ENCODE measurements at places on chromosomes 2 and 18.

- DNase-seq: no peak
Observed at GRCh38 chr2:215697003-215697402, 261.1 kb upstream of the FN1 start.

GRCh38 chr2:241064008-241064801 is 37.9 kb downstream of the MTERF4 start:
- no peak for DNase-seq

DNA sequence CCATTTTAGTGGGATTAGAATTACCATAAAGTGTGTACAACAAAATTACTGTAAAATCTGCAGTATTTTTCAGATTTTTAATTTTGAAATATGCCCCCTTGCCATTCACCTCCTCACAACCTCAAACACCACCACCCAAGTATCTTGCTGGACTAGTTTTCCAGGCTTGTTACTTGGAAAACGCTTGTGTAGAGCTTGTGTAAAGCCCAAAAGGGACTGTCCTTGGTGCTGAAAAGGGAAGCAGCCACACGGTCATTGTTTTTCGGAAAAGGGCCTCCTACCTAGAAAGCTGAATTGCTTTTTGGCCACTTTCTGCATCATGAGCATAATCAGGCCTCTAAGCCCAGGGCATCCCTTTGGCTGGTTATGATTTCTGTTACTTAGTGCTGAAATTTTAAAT is 563.4 kb downstream of the LRRTM4 start:
- peak; percentile 50 for DNase-seq

- no peak for DNase-seq
Observed at GRCh38 chr2:196187898-196188458, 16.6 kb upstream of the STK17B start.

- no peak for DNase-seq
Observed at GRCh38 chr2:53989210-53989862, 18.5 kb upstream of the PSME4 start.

DNA sequence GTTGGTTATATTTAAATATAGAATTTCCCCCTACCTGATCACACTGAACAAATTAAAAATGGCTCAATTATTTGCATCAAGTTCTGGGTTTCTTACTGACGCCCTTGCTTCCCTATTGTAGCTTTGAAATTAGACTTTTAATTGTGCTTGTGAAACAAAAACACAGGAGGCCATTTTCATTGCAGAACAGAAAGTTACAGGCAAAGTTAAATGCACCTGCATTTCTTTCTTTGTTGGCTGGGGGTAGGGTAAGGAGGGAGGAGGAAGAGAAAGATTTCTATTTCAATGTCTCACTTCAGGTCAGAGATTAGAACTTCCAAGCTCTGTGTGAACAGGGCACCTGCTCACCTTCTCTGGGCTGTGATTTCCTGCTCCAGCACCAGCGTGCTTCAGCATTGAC is 199.6 kb downstream of the BCL11A start:
- no peak for DNase-seq

DNA sequence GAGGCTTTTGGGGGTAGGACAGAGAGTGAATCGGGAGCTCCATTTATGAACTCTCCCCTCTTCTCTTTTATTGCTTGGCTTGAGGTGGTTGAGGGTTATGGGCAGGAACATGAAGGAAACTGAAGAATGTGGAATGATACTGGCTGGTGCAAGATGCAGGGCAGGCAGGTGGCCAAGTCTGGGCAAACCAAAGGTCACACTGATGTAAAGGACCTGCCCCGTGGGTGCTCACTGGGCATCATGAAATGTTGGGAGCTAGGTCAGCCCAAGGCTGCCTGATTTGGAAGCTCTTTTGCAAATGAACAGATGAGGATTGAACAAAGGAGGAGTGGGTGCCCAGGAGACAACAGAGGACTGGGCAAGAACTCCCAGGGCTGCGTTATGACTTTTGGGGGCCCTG is 328.9 kb downstream of the CLIP4 start:
- DNase-seq: no peak
